HAP-1 (cell line): ENCODE measurements at places on chromosomes 5 and 9.

DNA sequence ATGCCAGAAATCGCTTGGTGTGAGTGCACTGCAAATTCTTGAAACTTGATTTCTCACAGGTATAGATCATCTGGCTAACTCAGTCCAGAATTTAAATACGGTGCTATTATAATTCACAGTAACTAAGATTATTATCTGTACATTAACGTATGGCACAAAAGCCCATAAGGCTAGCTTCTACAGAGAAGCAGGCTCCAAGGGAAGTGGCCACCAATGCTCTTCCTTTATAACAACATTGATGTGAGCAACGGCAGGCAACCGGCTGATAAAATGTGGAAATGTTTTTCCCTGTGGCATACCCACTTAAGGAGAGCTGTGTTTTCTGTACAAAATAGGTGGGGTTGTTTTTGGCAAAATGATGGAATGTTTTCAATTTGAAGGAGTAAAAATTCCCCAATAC is 35.7 kb downstream of the SEMA4D start:
- DNase-seq: no peak

- DNase-seq: no peak
Measured at GRCh38 chr5:64742411-64742810, 26.1 kb downstream of the SREK1IP1 start.

- no peak for DNase-seq
Measured at GRCh38 chr5:83118471-83118870, 41.1 kb downstream of the XRCC4 start.

- no peak for DNase-seq
Measured at GRCh38 chr9:111994831-111995458, 98.3 kb downstream of the UGCG start.

- no peak for DNase-seq
Measured at GRCh38 chr9:73532985-73533384, 381.3 kb downstream of the ANXA1 start.

DNA sequence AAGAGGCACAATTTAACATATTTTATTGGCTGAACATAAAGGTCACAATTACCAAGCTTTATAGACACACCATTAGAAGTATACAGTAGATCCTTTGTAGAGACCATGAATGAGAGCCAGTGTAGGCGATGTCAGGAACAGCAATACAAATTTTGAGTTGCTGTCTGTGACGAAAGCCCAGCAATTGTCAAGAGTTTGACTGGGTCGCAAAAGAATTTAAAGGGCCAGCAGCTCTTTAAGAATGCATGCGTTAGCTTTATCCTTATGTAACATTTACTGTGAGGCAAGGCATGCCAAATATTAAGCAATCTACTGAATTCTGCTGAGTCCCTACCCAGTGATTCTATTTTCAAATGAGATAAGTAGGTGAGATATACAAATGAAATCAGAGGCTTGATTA is 236.9 kb downstream of the ARRDC3 start:
- no peak for DNase-seq

GRCh38 chr9:16625161-16625631 is 245.3 kb downstream of the BNC2 start:
- no peak for DNase-seq

DNA sequence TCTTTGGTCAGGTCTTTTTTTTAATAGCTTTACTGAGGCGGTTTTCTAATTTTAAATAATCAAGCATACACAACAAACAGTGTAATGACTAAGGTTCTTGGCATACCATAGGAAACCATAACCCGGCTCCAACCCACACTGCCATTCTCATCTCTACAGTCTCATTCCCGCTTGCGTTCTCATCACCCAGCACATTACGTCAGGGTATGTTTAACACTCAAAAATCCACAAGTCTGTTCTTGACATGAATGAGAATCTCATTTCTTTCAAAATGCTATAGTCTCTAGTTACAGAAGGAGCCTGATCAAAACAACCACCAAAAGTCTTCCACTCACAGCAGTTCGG is 505 bp downstream of the C5orf34 start:
- peak; percentile 22 for DNase-seq

GRCh38 chr5:139664727-139665351 is 16.7 kb downstream of the CXXC5 start:
- DNase-seq: no peak

- no peak for DNase-seq
Measured at GRCh38 chr5:24635209-24635608, 9.6 kb downstream of the CDH10 start.

- no peak for DNase-seq
Measured at GRCh38 chr5:38672059-38672788, 115.8 kb upstream of the LIFR start.
